T-helper 1 cell (primary cell): ENCODE measurements at places on chromosomes 5 and 9.
A peak's percentile ranks its signal among the peaks of the same experiment; 100 is the strongest.

- no peak for DNase-seq
Measured at GRCh38 chr5:58041884-58042283, 418.0 kb downstream of the PLK2 start.

DNA sequence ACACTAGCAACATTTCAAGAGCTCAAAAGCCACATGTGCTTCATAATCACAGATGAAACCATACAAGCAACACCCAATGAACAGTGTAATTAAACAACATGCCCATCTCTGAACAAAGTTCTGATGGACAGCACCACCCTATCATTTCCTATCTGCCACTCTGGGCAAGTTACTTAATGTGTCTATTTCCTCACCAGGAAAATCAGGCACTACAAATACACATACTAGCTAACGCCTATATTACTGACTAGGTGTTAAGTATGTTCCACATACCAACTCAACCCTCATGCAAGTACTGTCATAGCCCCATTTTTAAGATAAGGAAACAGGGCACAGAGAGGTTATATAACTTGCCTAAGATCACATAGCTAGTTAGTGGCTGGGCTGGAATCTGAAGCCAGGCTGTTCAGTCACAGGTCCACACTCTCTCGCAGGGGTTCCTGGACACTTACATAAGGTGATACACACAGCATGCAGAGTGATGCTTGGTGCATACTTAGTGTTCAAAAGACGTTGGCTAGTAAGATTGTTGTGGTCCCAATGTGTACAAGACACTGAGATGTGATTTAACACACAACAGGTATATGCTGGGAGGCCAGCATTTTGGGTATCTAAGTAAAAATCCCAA is 24.2 kb downstream of the CORO2A start:
- no peak for DNase-seq

DNA sequence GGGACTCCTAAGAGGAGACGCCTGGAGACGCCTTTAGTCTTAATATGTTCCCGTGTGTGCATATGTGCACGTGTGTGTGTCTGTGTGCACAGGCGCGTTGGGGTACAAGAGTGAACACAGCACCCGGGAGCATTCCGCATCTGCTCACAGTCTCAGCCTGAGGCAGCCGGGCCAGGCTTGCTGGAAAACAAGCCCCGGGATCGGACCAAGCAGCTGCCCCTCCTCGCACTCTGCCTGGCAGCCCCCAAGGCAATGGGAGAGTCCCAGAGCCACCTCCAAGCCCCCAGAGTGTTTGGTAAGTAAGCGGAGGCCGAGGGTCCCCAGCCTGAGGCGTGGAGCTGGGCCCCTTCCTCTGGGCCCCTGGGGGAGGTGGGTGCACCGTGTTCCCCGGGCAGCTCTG is 27.3 kb upstream of the UBAC1 start:
- no peak for DNase-seq

GRCh38 chr5:117590944-117591343 is 1016.3 kb upstream of the SEMA6A start:
- DNase-seq: no peak

GRCh38 chr5:177985430-177986040 is 10.5 kb downstream of the PROP1 start:
- no peak for DNase-seq

DNA sequence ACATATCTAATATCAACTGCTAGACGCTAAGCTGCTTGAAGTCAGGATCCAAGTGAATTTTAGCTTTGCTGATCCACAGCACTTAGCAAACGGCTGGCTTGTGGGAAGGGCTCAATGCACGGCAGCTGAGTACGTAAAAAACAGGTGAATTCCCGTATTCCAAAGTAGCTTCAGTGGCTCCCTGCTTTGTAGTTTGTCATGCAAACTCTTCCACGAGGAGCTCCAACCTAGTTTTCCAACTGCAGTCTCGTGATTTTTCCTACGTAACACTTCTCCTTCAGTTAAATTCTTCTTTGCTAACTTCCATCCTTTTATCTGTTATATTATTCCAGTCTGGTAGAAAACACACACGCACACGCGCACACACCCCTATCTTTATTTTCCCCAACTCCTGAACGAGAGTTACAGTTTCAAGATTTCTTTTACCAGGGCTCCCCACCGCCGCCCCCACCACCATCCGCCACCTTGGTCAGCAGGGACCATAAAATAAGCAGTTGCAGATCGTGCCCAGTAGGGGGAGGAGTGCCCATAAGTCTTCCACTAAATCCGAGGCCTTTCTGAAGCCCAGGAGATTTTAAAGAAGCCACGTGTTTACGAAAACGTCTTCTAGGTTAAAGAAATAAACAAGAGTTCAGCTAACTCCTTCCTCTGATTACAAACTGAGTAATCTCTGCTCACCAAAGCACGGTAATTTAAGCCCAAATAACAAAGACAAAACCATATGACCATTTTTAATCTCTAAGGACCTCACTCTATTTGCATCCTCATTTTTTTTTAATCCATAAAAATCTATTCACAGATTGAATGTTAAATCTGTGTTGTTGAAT is 34.8 kb upstream of the TRIO start:
- DNase-seq: peak; percentile 47

- DNase-seq: no peak
Measured at GRCh38 chr5:25160891-25161290, 516.1 kb upstream of the CDH10 start.

- no peak for DNase-seq
Measured at GRCh38 chr9:87787735-87788134, 61.8 kb downstream of the CTSL start.

- DNase-seq: no peak
Measured at GRCh38 chr9:14529054-14529453, 164.2 kb downstream of the ZDHHC21 start.

DNA sequence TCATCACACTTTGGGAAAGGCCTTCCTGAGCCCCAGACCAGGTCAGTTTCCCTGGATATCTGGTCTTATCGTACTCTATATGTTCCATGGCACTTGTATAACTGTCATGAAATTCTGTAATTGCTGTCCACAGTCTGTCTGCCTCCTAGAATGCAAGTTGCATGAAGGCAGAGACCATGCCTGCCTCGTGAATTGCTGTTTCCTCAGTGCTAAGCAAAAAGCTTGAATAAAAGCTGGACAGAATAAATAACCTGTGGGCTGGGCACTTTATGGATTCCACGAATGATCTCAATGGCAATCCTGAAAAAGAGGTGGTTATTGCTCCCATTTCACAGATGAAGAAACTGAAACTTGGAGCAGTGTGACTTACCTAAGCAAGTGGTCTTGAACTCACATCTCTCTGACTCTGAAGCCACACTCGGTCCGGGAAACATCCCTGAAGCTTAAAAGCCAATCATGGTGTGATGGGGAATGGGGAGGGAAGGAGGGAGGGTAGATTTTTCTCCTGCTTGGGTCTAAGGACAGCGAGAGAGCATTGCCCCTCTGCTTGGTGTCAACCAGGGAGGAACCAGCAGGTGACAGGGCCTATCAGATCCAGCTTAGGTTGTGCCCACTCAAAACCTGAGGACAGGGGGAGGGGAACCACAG is 13.2 kb upstream of the LHX2 start:
- DNase-seq: no peak

DNA sequence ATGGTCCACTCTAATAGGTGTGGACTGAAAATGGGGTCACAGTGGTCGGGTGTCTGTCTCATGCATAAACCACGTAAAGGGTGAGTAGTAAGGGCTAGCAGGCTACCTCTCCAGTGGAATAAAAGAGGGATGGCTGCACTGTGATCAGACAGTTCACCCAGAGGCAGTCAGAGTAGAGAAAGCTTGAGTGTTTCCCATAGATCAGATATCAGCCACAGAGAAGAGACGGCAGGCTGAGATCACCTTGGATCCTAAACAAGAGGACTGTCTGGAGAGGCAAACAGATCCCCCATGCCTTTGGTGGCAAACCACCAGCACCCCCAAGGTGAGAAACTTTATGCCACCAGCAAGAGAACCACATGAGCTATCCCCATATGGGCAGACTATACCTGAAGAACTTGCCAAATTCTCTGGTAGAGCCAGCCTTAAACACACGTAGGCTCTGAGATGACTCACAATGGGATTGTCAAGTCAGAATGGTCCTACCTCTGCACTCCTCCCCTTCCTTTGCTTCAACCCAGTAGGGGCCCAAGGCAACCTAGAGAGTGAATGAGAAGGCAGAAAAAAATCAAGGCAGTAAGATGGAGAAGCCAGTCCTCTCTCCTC is 205.2 kb upstream of the MAP3K1 start:
- DNase-seq: no peak

DNA sequence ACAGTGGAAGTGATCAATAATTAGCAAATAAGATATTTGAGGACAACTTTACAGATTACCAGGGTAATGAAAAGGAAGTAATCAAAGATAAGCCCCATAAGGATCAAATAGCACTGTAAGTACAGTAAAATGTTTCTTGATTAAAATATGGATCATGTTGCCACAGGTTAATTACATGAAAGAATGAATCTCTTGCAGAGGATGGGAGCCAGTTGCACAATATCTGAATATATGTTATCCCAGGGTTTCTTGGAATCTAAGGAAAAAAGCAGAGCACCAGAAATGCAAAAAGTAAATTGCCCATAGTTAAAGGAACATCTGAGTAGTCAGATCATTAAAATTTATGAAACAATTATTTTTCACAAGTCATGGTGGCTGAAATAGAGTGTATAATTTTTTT is 13.8 kb upstream of the SRP19 start:
- no peak for DNase-seq

DNA sequence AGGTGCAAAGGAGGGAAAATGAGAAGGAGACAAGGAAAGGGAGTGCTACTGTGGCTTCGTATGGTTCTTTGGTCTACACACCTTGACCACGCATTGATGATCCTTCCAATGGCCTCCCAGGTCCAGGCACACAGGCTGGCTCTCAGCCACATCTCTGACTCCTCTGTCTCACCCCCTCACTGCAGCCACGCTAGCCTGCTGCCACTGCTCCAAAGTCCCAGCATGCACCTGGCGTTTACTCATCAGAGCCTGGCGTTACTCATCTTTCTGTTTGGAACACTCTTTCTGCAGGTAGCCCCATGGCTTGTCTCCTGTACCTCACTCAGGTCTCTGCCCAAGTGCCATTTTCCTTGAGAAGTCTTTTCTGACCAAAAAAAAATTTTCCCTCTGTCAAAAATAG is 195.5 kb downstream of the SNCAIP start:
- DNase-seq: no peak

- DNase-seq: peak; percentile 25
Measured at GRCh38 chr5:76641514-76642120, 18.4 kb upstream of the F2RL2 start.

GRCh38 chr5:143313298-143313852 is 90.1 kb downstream of the NR3C1 start:
- no peak for DNase-seq

DNA sequence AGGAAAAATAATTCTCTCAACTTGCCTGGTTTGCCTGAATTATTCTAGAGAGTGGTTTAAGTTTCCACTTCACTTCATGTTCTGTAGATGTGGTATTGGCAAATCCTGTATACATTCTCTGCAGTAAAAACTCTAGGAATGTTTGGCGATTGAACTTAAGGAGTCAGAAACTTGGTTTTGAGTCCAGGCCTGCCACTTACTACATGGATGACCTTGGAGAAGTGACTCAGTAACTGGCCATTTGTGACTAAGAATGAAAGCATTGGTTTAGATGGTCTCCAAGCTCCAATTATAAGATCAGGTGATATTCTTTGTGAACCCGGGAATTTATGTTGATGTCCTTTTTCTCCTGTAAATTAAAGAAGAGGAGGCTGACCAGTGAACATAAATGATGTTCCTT is 233.8 kb downstream of the GAS1 start:
- DNase-seq: no peak

DNA sequence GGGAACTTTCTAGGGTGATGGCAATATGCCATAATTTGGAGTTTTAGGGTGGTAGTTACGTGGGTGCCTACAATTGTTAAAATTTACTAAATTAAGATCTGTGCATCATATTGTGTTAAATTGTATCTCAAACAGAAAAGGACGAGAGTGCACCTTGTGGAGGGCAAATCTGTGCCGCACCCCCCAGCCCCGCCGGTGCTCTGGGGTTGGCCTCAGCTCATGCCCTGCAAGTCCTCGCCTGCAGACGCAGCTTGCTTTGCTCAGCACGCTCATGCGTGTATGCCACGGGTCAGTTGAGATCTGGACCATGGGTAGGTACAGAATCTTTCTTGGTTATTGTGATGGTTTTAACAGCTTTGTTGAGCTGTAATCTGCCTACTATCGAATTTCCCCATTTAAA is 33.7 kb upstream of the FCN1 start:
- DNase-seq: no peak

GRCh38 chr5:32534041-32534440 is 51.3 kb upstream of the SUB1 start:
- DNase-seq: no peak

GRCh38 chr5:168818558-168818957 is 239.4 kb upstream of the PANK3 start:
- DNase-seq: no peak

DNA sequence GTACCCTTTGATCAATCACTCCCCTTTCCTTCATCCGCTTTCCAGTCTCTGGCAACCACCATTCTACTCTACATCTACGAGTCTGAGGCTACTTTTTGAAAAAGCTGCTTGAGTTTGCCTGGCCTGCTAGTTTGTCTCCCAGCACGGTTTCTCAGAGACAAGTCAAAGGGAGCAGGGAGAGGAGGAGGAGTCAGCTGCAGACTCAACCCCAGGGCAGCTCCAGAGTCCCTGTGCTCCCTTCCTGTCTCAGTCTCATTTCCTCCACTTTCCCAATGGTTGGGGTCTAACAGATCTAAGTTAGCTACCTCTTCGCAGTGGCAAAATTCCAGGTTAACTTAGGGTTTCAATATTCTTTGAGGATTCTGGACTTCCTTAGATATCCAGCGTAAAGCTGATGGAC is 80.0 kb upstream of the PCA3 start:
- DNase-seq: no peak

DNA sequence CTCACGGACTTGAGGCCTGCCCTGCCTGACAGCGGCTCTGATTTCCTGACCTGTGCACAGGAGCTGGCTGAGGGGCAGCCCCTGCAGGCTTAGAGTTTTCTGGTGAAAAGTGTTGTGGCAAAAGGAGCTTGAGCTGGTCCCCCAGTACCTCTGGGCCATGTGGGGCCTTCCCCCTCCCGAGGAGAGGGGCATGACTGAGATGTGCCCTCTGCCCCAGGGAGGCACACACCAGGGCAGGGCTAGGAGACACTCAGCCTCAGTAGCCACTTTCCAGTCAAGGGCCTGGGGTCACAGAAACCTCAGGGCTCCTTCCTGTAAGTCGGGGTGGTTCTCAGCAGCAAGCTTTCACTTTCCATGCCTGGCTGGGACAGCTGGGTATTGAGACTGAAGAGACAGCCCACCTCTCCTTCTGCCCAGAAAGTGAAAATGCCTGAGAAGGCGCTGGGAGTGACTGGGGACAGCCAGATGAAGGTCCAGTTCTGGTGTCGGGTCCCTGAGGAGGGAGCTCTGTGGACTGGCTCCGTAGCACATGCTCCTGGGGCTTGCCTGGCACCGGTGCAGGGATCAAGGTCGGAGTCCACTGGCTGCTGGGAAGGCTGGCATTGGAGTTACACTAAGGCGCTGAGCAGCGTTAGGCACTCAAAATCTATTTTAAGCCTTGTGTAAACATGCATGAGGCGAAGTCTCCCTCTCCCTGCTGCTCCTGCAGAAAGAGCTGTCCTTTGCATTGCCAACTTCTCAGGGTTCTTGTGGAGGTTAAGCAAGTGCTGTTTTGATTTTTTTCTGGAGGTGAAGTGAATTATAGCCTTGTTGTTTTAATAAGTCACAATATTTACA is 394.9 kb downstream of the GADD45G start:
- DNase-seq: no peak
